ENCODE measurements at places on chromosomes 6 and 20.

- no peak for DNase-seq
Observed at GRCh38 chr20:34980543-34981233, 25.0 kb downstream of the MYH7B start.

GRCh38 chr6:131038597-131039344, 24.3 kb downstream of the EPB41L2 start:
- DNase-seq, result no peak

DNA sequence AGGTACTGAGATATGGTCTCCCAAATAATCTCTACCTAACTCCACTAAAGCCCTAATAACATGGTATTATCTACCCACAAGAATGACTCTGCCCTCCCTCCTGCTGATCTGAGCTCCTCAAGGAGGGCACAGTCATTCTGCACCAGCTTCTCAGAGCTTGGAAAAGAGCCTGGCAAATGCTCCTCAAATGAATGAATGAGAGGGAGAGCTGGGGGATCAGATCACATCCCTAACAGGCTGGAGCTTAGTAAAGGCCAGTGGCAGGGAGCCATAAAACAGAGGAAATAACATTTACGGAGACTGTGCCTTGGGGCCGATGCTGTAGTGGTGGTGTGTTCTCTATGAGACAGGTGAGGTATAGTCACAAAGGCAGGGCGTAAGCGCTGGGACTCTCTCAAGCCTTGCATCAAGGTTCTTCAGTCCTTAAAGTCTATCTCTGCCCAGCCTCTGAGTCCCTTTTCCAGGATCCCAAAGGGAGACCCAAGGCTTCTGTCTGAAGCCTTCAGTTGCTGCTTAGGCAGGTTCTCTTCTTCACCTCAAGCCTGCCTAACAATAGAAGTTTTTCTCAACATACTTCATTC, 7.2 kb upstream of the NNAT start:
- DNase-seq, result no peak

GRCh38 chr20:62367633-62368391, 700 bp upstream of the LAMA5 start:
- no peak for DNase-seq

DNA sequence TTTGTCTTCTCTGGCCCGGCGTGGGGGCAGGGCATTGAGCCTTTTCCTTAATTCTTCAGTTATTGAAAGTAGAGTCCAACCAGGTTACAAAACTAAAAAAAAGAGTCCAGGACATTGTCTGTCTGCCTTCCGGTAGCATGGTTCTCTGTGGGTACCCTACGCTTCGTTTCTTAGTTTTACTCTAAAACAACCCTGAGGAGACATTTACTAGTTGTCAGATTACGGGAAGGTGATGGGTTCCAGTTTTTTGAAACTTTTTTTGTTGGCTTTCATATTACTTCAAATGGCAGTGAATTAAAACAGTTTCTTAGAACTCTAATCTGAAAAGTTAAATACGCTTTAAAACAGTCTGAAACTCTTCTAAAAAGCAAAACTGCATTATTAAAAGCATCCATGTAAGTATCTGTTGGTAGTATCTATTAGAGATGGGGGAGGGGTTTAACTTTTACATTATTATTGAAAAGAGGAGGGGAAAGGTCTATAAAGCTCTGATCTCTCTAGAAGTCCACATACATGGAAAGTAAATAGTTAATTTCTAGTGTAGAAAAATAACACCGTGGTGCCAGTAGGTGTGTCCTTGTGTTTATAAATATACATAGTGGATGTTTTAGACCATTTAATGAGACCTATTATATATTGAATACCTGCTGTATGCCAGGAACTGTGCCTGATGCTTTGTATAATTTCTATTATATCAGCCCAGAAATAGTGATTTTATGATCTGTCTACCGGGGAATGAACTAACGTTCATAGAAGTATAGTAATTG, 2.2 kb downstream of the BICRAL start:
- no peak for DNase-seq

GRCh38 chr6:153618371-153619322, 420.4 kb upstream of the OPRM1 start:
- no peak for DNase-seq

Data from stimulated activated CD8-positive, alpha-beta memory T cell treated with anti-CD3 and anti-CD28 coated beads, Interleukin-4, amount 100 ng/mL, for 1 hour (primary cell).